ENCODE measurements at places on chromosomes 7 and 10. TPM values are rescaled to one million over a fixed set of nuclear protein-coding genes. Genes with fewer than 3 reads are reported as not detected.
A peak's percentile ranks its signal among the peaks of the same experiment; 100 is the strongest.

Gene TET1
- 0.08 TPM for polyA plus RNA-seq

Gene TMEM184A
- 15.6 TPM for polyA plus RNA-seq

DNA sequence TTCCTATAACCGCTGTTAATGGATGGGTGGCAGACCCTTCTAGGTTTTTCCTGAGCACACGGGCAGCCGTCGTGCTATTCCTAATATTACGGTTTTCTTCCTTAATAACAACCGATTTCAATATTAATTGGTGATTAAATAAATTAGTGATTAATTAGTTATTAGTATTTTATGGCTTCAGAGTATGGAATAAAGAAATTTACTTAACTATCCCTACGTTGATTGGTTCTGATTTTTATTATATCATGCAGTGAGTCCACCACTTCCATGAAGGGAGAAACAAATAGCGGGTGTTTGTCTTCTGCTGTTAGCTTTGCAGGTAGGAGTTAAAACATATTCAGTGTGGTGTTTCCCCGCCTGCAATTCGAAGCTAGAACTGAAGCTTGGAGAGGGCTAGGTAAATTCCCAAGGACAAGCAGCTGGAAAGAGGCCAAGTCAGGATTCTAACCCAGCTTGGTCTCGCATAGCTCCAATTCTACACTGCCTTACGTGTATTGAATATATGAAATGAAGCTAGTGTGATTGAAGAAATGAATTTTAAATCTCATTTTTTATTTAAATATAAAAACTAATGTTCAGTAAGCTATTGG lies 928 bp upstream of the CSTF2T start:
- peak overlapping the region; percentile 86 for H3K4me3 ChIP-seq
- H3K4me1 ChIP-seq: peaks cover 18% of the 10 kb centered on the region
- DNase-seq: no peak
- no peaks in the 10 kb centered on the region for H3K27me3 ChIP-seq
- peaks cover 6% of the 10 kb centered on the region for H3K36me3 ChIP-seq

DNA sequence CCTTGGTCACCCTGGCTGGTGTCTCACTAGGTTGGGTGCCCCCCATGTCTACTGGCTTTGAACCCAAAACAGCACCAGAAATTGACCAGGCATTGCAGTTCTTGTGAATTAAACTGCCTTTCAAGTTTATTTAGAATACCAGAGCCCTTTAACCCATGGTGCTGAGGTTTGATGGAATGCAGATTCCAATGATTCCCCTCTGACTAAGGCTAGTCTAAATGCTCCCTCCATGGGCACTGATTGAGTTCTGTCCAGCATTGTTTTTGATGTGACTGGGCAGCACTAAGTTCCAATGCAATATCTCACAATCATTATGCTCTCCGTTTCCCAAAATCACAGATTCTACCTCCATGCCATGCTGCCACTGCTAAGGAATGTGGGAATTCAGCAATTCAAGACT lies 1047.4 kb upstream of the LRRN3 start:
- H3K36me3 ChIP-seq: no peaks in the 10 kb centered on the region
- no peaks in the 10 kb centered on the region for H3K27me3 ChIP-seq
- no peaks in the 10 kb centered on the region for H3K4me1 ChIP-seq
- H3K27ac ChIP-seq: no peak overlapping the region
- DNase-seq: no peak

DNA sequence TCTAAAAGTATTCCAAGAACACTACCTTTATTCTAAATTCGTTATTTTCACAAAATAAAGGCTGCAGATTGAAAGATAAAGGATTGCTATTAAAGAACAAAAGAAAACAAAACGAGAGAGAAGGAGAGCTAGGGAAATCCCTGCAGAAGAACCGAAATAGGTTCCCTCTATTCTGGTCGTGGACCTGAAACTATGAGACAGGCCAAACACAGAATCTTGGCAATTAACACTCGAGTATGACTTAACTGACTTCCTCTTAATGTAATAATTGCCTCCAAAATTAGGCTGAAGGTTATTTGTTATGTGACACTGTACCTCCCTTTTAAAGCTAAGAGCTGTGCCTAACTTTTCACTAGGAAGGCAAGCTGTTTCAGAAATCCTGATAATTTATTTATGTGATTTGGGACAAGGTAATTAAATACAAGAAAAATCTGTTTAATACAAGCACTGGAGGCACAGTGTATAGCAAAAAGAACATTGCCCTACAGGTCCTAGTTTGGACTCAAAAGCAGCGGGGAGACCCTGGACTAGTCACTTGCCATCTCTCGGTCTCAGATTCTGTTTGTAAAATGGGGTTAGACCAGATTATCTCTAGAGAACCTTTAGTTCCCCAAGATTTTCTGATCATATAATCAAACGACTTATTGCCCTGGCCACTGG lies 11.6 kb downstream of the NAMPT start:
- H3K4me1 ChIP-seq: no peaks in the 10 kb centered on the region
- no peak for DNase-seq
- peaks cover 7% of the 10 kb centered on the region for H3K36me3 ChIP-seq
- no peaks in the 10 kb centered on the region for H3K27me3 ChIP-seq
- no peak overlapping the region for H3K27ac ChIP-seq

- H3K36me3 ChIP-seq: no peaks in the 10 kb centered on the region
- H3K4me3 ChIP-seq: no peak overlapping the region
Observed at GRCh38 chr10:71471957-71472365, 75.2 kb downstream of the CDH23 start.
